ENCODE measurements at places on chromosomes 4 and X.
A peak's percentile ranks its signal among the peaks of the same experiment; 100 is the strongest.

DNA sequence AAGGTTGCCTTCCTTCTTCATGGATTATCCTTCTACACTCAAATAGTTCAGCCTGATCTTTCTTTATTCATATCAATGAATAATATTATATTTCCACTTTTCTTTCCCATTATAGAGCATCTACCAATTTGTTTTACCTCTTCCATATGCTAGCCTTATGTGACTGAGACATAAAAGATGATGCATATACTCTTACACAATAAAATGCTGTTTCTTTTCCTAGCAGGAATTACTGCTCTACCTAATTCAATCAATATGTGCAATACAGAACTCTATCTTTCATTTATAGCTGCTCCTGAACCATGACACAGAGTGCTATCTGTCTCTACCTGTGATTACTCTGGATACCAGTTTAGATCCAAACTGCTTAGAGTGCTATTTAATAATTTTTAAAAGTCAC, 2334.0 kb downstream of the PCDH7 start:
- no peak for DNase-seq

DNA sequence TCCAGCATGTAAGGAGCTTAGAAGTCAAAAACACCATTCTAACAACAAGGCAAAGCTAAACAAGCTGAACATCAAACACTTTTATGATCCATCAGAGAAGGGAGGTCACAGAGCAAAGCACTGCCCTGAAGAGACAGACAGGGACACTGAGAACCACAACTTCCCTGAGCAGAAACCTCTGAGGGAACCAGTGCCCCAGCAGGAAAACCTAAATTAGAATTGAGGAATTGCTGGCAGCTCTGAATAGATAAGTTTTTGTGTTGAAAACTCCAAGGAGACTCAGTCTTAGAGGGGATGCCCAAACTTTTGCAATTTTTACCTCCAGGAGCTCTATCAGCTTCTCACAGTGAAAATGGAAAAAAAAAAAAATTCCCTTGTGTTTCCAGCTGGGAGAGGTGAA, 83.0 kb upstream of the MAPK10 start:
- DNase-seq, result no peak

GRCh38 chr4:108696160-108696559, 45.8 kb downstream of the OSTC start:
- DNase-seq, result no peak

DNA sequence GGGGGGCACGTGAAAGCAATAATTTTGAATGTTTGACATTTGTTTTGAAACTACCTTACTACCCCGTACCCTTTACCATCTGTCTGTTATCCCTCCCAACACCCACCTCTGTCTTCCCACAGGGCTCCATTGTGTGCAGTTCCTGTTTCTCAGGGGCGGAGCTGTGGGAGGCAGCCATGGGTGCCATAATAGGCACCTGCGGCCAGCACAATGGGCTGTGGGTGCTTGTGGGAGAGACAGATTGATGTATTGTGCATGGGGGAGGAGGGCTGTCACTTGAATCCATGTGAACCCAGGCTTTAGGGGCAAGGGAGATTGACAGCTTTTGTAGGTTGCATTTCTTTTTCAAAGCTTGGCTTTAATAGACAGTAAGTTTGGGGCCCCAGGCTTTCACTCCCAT, 122.6 kb upstream of the CXorf66 start:
- peak; percentile 5 for DNase-seq

- peak; percentile 89 for DNase-seq
These were observed 5.1 kb downstream of the FBXL5 start for GRCh38 chr4:15649914-15650545.

GRCh38 chr4:3436798-3437581, 4.8 kb upstream of the HGFAC start:
- DNase-seq, result no peak

DNA sequence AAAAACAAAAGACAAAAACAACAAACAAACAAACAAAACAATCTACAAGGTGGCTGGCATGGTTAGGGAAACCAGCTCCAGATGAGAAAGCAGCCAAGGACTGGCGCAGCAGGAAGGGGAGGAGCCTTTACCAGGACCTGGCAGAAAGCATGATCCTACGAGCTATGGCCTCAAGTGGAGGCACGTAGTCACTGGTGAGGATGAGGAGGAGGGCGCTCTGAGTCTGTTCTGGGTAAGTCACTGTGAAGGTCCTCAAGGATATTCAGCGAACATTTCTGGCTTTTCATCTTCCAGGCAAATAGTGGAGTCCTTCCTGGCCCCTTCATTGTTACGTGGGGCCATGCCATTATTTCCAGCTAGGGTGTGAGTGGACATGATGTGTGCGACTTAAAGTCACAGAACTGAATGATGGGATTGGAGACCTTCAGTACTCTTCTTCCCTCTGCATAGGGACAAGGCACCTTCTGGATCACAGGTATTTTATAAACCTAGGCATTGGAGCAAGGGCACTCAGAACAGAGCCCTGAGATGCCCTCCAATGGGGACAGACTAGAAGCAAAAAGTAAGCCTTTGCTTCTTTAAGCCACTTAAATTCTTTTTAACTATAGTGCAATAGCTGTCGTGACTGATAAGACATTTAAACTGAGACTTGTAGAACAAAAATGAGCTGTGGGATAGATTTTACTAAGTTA, 771.3 kb downstream of the RAB28 start:
- no peak for DNase-seq

DNA sequence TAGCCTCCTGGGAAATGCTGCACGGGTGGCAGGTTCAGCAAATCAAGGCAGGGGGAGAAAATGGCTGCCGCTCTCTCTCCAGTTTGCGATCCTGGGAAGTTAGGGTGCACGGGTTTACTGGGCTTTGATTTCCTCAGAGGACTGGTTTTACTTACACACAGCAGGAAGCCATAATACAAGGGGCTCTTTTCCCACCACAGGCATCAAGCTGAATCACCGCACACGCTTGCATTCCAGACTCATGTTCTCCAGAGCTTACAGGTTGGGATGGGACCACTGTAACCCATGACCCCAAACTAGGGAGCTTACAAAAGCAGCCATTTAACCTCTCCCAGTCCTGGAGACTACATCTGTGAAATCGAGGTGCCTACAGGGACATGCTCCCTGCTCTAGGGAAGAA, 159.8 kb downstream of the DHRSX start:
- DNase-seq, result no peak

- no peak for DNase-seq
These were observed 100.5 kb downstream of the TMEM131L start for GRCh38 chr4:153566631-153567150.

- no peak for DNase-seq
These were observed 53.3 kb downstream of the JADE1 start for GRCh38 chr4:128862608-128863311.

DNA sequence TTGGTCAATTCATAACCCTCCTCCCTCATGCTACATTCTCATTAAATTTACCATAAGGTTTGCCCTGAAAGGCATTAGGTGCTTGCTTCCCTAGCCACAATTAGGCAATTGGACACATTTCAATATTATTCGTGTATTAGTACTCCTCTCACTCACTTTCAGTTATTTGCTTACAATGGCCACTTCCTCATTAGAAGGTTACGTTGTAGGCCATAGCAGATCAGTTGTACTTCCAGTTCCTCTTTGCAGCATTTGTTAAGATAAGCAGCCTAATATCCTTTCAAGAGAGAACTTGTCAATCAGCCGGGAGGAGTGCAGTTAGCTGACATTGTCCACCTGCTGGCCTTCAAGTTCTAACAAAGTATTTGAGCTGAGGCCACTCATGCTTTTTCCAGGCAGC, 1017.2 kb downstream of the PCDH7 start:
- DNase-seq, result no peak

GRCh38 chr4:20682853-20683252, 17.4 kb upstream of the PACRGL start:
- DNase-seq, result no peak

- no peak for DNase-seq
These were observed 8.8 kb downstream of the SH3D19 start for GRCh38 chr4:151316645-151317044.

GRCh38 chr4:15778289-15779241, at the start of gene CD38:
TSS of gene CD38 (plus strand) at chr4:15778328. CDS start at chr4:15778415, 87 bp downstream.
- peak; percentile 64 for DNase-seq

- no peak for DNase-seq
These were observed 214.8 kb downstream of the DHX15 start for GRCh38 chr4:24369507-24370029.

DNA sequence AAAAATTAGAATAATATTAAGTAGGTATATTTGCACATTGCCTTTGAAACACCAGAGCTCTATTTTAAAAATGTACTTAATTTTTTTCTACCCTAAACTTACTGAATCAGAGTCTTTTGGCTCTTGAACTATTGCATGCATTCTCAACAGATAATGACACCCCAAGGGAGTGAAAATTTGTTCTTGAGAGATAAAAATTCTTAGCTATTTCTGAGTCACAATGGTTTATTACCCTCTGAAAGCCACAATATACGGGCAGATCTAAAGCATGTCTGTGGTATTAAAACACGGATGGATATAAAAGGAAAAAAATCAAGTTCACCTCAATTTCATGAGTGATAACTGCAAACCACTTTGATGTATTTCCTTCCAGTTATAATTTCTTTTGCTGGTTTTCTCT, 636.3 kb upstream of the FTHL17 start:
- no peak for DNase-seq

GRCh38 chrX:13463608-13464007, 105.8 kb upstream of the EGFL6 start:
- DNase-seq, result no peak

GRCh38 chr4:100786481-100786880, 268.7 kb upstream of the EMCN start:
- DNase-seq, result no peak

DNA sequence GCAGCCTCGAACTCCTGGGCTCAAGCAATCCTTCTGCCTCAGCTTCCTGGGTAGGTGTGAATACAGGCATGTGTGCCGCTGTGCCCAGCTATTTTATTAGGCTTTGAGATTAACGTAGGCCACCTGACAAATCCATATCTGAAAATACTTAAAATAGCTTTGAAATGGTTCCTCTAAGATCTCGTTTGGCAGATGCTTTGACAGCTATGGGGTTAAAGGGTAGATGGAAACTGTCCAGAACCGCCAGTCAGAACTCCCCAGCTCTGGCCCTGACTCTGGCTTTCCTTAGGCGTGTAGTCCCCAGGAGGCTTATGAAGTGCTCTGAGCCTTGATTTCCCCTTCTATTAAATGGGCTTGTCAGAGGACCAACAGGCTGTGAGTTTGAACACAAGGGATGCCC, 32.8 kb upstream of the STIM2 start:
- DNase-seq, result no peak

DNA sequence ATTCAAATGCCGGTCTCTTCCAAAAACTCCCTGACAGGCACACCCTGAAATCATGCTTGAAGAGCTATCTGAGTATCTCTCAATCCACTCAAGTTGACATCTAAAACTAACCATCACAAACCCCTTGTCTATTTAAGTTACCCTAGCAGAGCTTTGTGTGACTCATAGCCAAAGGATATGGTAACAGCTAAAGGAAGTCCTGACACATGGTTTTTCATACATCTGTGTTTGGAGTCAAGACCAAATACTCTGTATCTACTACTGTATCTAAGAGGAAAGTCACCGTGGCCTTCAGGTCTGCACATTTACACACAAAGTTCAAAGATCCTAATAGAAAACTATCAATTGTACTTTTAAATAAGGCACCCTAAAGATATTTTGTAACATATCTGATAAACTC, 239.6 kb upstream of the VCX start:
- no peak for DNase-seq

DNA sequence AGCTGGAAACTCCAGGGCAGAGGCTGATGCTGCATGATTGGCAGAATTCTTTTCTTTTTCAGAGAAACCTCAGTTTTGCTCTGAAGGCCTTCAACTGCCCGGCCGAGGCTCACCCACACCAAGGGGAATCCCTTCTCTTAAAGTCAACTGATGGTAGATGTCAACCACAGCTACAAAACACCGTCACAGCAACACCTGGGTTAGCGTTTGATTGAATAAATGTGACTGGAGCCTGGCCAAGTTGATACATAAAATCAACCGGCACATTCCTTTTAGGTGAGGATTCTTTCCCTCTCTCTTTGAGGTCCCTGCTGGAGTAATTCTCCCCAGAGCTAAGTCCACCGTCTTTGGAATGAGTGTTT, 15.2 kb upstream of the KIAA0232 start:
- DNase-seq, result no peak

- peak; percentile 8 for DNase-seq
These were observed 47.7 kb downstream of the HPGD start for GRCh38 chr4:174474457-174475075.

GRCh38 chr4:87913896-87914295, 61.6 kb upstream of the SPP1 start:
- no peak for DNase-seq

GRCh38 chr4:90099812-90100211, 27.4 kb upstream of the CCSER1 start:
- no peak for DNase-seq

DNA sequence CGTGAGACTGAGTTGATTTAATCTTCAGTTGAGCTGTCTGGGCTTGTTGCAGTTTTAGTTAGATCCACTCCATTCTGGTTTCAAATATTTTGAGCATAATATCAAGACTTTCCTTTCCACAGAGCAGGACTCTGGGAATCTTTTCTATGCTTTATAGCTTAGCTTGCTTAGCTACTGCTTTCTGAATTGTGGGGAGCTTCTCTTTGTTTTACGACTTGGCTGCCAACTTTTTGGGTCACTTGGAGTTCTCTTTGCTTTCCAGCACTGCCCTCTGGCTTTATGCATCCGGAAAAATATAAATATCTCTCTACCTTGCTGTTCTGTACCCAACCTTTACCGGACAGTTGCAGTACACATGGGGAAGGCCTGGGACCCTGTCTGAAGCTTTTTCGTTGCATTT, 292.1 kb downstream of the STIM2 start:
- no peak for DNase-seq

DNA sequence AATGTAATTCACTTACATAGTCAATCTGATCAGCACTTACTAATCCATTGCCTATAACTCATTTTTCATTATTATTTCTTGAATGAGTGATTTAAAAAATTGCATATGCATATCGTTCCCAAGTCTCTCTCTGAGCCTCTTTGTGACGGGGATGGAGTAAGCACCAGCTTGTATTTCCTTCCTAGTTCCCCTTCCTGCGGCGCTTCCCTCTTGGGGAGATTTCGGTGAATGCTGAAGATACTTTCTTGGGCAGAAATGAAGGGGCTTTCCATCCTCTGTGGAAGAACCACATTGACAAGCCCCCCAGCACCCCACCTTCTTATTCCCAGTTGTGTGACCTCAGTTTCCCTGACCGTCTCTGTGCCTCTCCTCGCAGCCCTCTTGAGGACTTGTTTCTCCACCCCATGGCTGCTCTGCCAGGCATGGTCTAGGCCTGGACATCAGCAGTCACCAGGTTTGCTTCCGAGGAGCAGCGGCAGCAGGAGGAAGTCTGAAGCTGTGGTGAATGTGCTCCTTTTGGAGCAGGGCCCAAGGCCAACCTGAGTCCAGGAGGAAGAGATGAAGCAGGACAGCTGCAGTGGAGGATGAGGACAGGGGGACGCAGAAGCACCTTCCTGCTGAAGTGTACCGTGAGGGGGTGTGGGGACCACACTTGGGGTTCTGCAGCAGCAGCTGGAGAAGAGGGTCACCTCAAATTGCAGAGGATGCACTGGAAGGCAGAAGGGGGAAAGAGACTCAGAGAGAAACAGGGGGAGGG, 124.9 kb downstream of the IRF2 start:
- no peak for DNase-seq
